ENCODE measurements at places on chromosomes 1 and 21.

DNA sequence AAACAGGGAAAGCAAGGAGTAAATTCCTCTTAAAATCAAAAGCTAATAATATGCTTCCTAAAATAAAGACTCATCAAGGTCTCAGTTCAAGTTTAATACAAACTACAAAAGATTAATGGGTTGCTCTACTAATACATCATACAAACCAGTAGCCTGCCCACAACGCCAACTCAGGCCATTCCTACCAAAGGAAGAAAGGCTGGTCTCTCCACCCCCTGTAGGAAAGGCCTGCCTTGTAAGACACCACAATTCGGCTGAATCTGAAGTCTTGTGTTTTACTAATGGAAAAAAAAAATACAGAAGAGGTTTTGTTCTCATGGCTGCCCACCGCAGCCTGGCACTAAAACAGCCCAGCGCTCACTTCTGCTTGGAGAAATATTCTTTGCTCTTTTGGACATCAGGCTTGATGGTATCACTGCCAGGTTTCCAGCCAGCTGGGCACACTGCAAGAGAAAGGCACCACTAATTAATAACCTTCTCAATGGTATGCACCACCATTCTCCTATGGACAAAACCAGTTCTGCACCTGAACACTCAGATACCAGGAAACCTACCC is 10.6 kb downstream of the PRDX1 start:
- no peak for DNase-seq

DNA sequence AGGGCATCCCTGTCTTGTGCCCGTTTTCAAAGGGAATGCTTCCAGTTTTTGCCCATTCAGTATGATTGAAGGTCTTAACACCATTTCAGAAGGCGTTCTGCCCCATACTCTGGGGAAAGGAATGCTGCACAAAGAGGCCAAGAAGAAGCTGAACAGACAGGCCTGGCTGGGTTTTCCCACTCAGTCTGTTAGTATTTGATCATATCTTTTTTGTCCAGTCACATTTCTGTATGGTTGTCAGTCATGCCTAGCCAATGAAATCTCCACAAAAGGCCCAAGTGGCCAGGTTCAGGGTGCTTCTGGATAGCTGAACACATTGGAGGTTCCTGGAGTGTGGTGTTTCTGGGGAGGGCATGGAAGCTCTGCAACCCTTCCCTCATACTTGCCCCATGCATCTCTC is 72.1 kb downstream of the NEK7 start:
- no peak for DNase-seq

GRCh38 chr21:38486706-38487105 is 11.6 kb downstream of the ERG start:
- no peak for DNase-seq

GRCh38 chr1:24212376-24212775 is 25.3 kb upstream of the IFNLR1 start:
- no peak for DNase-seq

- DNase-seq: no peak
Measured at GRCh38 chr1:17562375-17562774, 22.9 kb downstream of the ARHGEF10L start.

- no peak for DNase-seq
Measured at GRCh38 chr1:29800120-29800519, 563.8 kb downstream of the PTPRU start.

DNA sequence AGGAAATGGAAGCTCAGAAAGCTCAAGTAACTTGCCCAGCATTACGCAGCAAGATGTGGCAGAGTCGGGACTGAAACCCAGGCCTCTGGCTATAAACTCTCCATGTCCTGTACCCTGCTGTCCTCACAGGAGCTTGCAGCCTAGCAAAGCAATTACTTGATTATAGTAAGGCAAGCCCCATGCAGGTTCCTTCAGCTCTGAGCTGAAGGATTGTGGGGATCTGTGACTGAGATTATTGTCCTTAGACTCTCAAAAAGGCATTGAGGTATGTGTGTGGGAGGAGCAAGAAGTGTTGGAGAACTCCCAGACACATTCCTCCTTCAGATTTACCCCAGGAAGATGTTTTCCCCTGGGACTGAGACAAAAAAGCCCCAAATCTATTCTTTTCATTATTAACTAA is 124.0 kb upstream of the SPATA6 start:
- DNase-seq: peak; percentile 1

DNA sequence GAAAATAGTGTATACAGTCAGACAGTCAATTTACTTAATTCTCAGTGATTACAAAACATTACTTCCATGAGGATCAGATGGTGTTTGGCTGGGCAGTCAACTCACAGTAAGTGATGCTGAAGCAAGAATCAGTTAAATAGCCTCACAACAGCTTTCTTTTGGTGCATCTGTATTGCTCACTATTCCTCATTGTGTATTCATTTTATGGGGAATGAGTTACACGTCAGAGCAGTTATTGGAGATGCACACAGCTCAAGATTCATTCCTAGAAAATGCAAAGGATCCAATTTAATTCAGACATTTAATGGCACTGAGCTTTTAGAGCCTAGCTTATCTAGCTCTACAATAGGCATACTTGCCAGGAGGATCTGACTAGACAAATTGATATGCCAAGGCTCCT is 150.6 kb downstream of the HS2ST1 start:
- no peak for DNase-seq

- DNase-seq: no peak
Measured at GRCh38 chr1:154865442-154866256, 4.4 kb downstream of the KCNN3 start.

DNA sequence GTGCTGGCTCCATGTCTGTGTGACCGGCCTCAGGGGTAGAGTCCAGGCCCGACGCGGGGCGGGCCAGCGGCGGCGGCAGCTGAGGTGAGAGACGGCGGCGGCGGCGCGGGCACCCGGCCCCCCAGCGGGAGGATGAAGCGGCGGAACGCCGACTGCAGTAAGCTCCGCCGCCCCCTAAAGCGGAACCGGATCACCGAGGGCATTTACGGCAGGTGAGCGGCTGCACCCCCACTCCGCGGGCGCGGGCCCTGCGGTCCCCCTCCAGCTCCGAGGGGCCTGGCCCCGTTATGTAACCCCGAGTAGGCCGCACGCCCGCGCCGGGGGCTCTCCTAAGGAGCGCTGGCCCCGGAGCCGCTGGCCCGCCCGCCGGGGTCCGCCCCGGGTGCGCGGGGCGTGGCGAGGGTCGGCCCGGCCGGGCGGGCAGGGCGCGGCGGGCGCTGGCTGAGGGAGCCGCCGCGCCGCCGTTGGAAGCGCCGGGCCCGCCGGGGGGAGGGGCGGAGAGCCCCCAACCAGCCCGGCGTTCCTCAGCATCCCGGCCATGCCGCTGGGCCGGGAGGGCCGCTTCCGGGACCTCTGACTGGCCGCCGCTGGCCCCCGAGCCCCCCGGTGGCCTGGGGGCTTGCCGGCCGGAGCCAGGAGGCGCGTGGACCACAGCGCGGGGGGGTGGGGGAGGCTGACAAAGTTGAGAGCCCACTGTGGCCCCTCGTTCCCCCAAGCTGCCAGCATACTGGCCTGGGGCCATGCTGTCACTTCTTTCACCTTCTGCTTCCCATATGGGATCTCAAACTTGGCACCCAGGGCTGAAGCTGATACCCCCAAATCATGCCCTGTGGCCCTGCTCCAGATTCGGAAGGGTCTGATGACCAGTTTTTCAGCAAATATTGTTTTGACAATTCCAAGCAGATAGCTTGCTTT is 527 bp downstream of the MACO1 start:
- DNase-seq: no peak

DNA sequence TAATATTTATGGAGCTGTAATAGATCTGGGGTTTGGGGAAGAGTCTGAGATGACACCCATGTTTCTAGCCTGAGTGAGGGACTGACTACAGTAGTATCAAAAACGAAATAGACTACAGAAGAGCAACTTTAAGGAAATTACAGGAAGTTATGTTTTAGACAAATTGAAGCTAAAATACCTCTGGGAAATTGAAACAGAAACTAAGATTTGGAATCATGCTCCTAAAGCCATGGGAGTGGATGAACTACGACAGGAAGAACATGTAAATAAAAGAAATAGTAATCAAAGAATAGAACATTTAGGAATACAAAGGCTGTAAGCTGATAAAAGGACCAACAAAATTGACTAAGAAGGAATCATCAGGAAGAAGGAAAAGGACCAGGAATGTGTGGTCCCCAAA is 68.9 kb downstream of the KIAA0319L start:
- DNase-seq: peak; percentile 31

- DNase-seq: no peak
Measured at GRCh38 chr1:226601456-226601855, 52.9 kb downstream of the STUM start.

DNA sequence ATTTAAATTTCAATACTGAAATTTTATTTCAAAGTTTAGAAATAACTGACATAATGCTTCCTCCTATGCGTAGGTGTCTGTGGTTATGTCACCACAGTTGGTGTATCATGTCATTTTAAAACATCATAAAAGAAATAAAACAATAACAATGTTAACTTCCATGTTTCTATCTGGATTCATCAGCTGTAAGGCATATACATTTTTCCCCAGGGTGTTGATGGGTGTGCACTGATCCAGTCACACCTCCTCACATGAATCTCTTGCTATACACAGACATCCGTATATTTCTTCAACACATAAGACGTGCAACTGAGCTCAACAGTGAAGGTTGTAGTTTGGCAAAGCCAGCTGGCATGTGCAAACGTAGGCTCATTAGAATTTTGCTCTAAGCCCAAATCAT is 6.2 kb downstream of the KCNA3 start:
- DNase-seq: no peak

- no peak for DNase-seq
Measured at GRCh38 chr21:36743446-36743845, 44.5 kb downstream of the SIM2 start.

DNA sequence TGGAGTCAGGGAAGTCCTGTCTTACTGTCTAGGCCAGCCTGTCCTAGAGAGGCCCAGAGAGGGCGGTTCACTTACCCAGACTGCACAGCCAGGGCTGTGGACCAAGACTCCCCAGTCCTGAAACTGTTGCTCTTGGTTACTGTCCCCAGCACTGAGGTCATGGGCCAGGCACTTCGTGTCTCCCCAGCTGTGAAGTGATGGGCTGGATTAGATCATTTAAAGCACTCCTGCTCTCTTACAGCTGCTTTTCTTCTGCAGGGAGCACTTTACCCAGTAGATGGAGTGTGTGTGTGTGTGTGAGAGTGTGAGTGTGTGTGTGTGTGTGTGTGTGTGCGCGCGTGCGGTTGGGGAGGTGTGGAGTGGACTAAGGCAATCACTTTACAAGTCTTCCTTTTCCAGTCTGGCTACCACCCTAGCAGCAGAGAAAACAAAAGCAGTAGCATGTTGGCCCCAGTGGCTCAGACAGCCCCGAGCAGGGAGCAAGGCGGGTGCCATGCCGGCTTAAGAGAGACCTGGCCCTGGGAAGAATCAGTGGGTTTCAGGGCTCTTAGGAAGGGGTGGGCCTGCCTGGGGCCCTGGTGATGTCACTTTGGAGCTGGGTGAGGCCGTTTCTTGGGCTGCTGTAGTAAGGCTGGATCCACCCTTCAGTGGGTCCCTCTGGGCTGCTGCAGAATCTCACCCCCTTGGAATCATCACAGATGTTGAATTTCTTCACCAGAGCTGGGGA is 2.4 kb downstream of the SPSB1 start:
- DNase-seq: peak; percentile 77

DNA sequence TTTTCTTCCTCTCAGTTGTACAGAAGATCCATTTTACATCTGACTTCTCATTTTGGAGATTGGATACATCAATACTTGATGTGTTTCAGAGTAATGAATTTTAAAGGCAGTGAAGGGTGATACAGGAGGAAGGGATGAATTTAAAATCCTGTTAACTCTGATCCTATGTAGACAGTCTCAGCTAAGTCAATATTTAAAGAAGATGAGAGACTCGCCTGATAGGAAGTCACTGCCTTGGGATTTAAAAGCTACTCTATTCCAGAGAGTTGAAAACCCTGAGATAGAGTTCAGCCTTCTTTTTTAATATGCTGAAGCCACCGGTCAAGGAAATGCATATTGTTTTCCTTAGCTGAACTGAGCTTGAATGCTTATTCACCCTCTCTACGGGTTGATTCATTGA is 42.7 kb downstream of the HUNK start:
- no peak for DNase-seq

DNA sequence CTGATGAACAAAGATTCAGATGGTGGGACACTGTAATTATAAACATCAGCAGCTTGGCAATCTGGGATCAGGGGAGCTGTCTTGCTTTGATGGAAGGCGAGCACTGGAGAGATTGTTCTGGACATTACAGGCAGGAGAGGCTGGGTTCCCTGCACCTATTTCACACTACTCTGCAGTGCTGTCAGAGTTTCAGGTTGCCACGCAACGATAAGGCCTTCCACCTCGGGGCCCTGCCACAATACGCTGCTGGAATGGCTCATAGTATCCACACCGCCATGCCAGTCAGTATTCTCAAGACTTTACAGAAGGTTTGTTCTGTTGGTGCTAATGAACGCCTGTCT is 96.8 kb downstream of the GLIS1 start:
- no peak for DNase-seq

DNA sequence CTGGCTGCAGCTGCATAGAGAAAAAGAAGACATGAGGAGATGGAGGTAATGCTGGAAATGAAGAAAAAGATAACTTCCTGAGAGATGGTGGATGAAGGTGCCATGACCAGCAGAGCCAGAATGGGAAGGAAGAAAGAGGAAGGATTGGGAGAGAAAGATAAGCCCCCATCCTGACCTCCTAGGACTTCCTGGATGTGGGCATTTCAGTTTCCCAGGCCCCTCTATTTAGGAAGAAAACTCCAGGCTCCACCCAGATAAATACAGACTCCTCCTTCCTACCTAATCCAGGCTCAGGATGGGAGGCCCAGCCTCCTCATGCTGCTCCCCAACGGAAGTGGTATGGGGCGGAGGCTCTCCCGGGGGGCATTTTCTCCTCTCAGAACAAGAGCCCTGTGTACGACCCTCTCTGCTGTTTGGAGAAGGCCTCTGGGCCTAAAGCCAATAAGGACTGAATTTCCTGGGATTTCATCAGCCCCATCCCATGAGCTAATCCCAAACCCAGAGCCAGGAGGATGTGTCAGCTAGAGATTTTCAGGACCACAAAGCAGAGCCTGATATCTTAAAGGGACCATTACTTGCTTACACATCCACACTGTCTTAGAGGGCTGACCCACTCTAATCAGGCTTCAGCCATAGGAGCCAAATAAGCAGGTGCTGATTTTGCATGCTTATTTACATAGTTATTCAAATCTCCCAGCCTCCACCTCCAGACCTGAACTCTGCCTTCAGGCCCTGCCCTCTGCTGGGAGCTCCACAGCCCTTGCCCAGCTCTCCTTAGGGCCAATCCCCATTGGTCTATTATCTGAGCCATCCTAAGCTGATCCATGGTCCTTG is 5.1 kb upstream of the ARHGEF2 start:
- DNase-seq: peak; percentile 65

DNA sequence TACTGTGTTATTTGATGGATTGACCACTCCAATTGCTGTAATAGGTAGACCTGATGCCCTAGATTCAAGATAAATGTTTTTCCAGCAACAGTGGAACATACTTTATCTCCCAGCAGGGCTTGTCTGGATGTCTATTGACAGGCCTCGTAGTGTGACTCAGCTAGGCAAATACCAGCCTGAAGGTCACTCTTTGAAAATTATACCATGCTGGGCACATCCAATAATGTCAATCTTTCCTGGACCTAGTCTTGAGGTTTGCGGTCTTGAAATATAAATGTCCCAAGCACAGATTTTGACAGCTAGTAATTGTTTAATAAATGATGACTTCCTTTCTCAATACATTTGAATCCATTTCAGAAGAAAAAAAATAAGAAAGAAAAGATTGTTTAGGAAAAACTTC is 1138.0 kb upstream of the TMPRSS15 start:
- DNase-seq: no peak
